ENCODE measurements at places on chromosomes 1 and 21.

GRCh38 chr1:48678710-48679505, 97.8 kb downstream of the BEND5 start:
- DNase-seq = no peak

GRCh38 chr1:31607360-31607759, 10.1 kb upstream of the HCRTR1 start:
- no peak for DNase-seq

DNA sequence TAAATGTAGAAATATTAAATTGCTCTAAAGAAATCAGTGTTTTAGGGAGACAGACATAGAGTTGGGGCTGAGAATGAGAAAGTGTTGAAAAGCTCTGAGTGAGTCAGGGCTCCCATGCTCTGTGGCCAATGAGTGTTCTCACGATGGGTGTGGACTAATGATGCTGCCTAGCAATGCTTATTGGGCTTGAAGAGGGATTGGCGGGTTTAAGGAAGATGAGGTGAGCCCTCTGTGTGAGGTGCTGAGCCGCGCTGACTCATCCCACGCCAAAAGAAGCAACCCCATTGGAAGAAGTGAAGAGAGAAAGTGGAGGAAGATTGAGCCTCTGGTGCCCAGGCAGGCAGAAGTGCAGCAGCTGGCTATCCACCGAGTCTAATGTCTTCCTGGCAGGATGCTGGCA, 65.1 kb upstream of the DPT start:
- DNase-seq = no peak

GRCh38 chr1:71463144-71463543, 382.3 kb upstream of the ZRANB2 start:
- DNase-seq = no peak

DNA sequence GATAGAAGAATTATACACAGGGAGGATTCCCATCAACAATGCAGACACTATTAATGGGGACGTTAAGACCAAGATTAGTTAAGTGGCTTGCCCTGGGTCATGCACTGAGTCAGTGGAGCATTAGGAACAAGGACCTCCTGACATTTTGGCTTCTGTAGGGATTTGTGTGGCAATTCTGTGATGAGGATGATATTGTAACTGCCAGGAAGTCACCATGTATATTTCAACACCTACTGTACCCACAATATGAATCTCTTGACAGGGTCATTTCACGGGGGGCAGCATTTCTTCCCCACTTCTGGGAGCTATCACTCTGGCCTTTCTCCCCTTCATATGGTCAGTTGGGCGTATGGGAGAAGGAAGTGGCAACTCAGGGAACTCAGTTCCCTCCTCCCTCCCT, 134.9 kb downstream of the RUNX1 start:
- DNase-seq = no peak

DNA sequence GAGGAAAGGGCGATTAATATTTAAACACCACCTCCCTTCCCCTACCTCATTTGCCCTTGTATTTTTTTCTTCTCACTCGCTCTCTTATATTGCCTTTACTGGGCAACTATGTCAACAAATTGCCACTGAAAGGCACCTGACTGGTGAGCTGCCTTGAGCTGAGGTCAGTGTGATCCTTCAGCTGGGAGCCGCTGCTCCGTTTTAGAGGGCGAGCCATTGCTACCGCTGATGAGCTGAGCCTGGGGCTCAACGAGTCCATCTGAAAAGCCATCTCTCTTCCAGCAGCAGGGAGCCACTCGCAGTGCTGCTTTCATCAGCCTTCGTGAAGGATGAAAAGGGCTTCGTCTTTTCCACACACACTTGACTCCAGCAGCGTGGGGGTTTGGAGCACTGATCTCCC, 108.0 kb upstream of the KIF26B start:
- DNase-seq = no peak

GRCh38 chr1:15350551-15351200, 59.0 kb upstream of the EFHD2 start:
- no peak for DNase-seq

- DNase-seq = no peak
Observed at GRCh38 chr1:180974236-180974635, 48.4 kb downstream of the STX6 start.

GRCh38 chr21:17580319-17580718, 32.4 kb downstream of the BTG3 start:
- no peak for DNase-seq

DNA sequence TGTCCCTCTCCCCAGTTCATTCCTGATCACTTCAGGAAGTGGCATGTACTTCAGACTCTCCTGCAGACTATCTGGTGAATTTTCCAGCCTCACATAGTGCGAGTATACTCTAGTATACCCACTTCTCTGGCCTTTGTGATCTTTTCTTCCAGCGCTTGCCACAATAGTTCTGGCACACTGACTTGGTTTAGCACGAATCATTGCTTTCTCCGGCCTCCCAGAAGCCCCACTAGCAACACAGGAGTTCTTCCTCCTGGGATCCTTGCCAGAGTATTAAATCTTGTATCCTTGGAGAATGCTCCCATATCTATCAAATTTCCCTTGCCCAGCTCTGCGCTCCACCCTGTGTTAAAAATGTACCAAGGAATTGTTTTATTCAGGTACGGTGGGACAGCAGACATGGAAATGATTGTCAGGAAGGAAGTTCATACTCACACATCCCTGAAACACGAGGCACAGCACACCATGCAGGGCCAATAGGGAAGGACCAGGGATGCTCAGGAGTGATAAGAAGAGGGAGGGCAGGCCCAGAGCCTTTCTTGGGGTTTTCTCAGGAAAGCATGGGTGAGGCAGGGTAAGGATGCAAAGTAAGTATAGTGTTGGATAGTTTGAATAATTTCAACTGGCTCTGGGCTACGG, 136.7 kb downstream of the ADSS2 start:
- DNase-seq = no peak

DNA sequence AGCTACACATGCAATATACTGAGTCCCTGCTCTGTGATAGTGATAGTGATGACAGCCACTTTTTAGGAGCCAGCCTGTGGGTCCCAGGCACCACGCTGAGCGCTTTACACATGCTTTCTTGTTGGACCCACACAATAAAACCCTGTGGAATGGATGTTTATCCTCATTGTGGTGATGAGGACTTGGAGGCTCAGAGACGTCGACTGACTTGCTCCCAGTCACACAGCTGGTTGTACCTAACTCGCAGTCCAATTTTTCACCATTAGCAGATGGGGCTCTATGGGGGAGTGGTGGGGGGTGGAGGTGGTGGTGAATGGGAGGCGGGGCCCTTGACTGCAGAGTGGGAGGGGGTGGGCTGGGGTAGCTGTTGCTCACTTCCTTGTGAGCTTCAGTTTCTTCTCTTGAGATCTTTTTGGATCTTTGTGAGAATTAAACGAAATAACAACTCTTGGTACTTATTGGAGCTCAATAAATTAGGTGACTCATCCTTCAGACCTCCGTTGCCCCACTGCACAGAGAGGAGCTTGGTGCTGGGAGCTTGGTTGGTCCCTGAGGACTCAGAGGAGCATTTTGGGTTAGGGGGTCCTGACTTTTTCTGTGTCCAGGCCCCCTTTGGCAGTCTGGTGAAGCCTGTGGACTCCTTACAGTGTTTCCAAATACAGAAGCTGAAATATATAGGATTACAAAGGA, 61.8 kb upstream of the CD1D start:
- no peak for DNase-seq

- no peak for DNase-seq
Observed at GRCh38 chr1:166882893-166883292, 6.8 kb upstream of the TADA1 start.

GRCh38 chr1:224381880-224382548, 25.3 kb downstream of the CNIH4 start:
- DNase-seq = no peak

- DNase-seq = no peak
Observed at GRCh38 chr1:111770916-111771315, 15.2 kb downstream of the DDX20 start.

GRCh38 chr1:187654635-187655034, 825.9 kb downstream of the PLA2G4A start:
- no peak for DNase-seq

- DNase-seq = peak; percentile 52
Observed at GRCh38 chr1:176696109-176696508, 233.1 kb downstream of the PAPPA2 start.

DNA sequence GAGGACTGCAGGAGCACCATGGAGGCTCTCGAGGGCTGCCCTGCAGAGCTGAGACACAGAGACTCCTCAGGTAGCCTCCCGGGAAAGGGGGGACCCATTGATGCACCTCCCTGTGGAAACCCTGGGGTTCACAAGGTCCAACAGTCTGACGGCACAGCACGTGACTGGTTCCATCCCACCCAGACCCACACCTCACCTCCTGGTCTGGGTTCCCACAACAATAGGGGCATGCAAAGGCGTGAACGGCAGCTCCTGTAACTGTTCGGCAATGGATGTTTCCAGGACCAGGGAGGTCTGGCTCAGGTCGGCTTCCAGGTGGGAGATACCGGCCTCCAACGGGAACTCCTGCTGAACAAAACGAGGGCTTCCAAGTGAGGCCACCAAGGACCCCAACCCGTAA, 86.8 kb downstream of the NPHP4 start:
- DNase-seq = no peak

GRCh38 chr1:33633019-33633801, 160.8 kb downstream of the ZSCAN20 start:
- peak; percentile 95 for DNase-seq

DNA sequence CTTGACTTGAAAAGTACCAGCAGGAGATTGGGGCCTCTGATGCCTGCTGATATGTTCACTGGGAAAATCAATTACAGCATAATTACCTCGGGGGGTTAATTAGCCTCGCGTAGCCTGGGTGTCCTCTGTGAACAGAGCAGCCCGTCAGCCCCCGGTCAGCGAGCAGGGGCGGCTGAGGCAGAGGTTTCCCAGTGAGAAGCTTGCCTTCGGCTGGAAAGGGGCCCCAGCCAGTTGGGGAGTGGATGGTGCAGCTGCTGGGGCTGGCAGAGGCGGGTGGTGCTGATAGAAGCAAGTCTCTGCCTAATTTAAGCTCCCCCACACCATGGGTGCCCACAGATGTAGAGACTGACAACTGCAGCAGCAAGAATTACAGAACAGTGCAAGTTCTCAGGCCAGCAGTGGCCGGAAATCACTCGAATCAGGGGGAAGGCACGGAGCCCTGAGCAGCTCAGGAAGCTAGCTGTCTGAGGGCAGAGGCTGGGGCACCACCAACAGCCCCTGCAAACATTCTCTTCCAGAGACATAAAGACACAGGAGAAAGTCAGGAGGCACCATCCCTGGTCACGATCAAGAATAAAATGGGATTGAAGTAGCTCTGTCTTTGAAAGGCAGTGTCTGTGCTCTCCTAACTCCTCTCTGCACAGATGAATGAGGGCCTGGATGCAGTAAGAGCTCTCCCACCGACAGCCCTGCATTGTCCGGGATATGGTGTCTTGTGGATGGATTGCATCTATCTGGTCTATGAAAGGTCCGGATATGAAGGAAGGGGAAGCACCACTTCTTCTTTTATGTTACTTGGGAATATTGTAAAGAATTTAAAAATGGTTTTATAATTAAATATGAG, 166.5 kb upstream of the CD34 start:
- no peak for DNase-seq

DNA sequence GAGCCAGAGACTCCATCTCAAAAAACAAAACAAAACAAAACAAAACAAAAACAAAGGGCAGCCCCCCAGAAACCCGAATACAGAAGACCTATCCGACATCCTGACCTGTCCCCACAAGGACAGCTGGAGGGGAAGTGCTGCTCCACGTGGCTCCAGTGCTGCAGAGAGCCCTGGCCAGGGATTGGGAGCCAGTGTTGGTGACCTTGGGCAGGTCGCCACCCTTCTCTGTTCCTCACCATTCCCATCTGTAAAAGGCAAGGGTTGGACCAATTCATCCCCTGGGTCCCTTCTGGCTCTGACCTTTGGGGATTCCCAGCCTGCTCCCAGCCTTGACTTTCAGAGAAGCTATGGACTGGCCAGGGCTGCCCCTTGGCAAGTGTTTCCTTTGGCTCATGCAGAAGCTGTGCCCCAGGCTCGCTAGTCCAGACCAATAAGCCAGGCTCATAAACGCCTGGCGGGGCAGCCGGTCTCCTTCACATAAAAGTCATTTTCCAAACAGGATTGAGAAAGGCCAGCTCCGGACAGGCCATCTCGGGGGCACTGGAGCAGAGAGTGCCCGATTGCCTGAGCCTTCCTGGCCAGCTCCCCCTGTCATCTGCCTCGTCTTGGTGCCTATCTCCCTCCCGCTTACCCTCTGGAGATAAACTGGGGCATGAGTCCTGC, 20.0 kb upstream of the PADI1 start:
- no peak for DNase-seq

DNA sequence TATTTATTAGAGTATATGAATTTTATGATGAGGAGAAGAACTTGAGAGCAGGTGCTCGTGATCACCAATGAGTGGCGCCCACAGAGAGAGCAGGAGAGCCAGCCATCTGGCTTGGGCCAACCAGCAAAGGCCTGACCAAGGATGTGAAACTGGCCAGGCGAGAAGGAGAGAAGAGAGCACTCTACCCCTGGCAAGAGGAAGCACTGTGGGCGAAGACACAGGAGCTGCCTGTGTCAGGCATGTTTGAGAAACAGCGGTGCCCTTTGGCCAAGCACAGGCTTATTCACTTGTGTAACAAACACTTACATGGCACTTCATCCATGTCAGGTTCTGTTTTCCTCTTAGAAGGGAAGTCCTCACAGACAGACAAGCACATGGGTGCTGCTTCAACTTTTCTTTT, 4.2 kb upstream of the SIPA1L2 start:
- DNase-seq = no peak

DNA sequence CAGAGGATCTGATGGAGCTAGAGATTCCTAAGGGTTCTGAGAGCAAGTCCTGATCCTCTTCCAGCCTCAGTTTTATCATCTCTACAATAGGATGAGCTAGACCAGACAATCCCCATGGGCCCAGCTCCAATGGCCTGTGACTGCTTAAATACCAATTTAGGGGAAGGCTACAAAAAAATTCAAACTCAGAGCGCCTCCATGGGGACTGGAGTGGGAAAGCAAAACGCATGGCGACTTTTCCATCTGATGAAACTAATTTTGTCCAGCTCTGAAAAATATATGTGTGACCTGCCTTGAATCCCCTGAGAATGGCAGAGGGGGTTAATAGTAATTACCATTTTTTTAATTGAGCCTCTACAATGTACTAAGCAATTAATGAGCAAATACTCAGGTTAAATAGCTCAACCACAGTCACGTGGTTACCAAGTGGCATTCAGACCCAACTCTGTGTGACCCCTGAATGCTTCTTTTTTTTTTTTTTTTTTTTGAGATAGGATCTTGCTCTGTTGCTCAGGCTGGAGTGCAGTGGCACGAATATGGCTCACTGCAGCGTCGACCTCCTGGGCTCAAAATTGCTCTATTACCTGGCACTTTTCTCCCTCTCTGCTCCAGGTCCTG, 8.4 kb downstream of the EXTL1 start:
- no peak for DNase-seq

DNA sequence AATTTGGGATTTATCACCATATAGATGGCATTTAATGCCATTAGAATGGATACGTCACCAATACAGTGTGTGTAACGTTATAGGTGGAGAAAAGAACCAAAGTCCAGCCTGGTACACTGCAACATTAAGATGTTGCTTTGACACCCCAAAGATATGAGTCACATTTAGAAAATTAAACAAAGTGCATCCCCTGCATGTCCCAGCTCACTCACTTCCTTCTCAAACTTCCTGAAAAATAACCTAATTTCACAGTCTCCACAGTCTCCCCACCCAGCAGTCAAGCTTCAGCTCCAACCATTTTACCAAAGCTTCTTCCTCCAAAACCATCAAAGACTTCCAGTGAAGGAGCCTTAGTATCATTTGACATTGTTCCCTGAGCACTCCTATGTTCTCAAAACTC, 111.9 kb downstream of the OMA1 start:
- DNase-seq = no peak
